Stimulated activated CD8-positive, alpha-beta memory T cell treated with anti-CD3 and anti-CD28 coated beads, Interleukin-7, amount 100 ng/mL, for 1 hour (primary cell): ENCODE measurements at places on chromosomes 2 and 18.

DNA sequence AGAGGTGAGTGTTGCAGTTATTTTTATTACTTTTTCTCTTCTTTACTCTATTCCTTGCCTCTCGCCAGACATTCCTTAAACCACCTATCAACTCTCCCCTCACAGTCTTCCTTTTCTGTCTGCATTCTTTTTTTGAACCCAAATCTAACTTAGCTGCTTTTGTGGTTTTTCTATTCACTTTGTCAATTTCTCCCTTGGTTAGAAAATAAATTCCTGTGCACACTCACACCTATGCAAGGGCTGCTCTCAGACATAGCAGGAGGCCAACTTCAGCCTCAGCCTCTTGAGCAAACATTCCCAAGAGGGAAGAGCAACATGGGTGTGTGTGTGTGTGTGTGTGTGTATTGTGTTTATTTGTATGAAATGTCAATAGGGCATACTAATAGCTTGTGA, 808.6 kb downstream of the RNF144A start:
- no peak for DNase-seq

DNA sequence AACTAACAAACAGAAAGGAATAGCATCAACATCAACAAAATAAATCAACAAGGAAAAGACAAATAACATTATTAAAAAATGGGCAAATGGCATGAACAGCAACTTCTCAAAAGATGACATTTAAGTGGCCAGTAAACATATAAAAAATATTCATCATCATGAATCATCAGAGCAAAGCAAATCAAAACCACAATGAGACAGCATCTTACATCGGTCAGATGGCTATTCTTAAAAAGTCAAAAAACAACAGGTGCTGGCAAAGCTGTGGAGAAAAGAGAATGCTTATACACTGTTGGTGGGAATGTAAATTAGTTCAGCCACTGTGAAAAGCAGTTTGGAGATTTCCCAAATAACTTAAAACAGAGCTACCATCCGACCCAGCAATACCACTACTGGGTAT, 327.1 kb downstream of the CMPK2 start:
- no peak for DNase-seq

- DNase-seq = no peak
Measured at GRCh38 chr2:16973586-16974286, 308.1 kb upstream of the CYRIA start.

DNA sequence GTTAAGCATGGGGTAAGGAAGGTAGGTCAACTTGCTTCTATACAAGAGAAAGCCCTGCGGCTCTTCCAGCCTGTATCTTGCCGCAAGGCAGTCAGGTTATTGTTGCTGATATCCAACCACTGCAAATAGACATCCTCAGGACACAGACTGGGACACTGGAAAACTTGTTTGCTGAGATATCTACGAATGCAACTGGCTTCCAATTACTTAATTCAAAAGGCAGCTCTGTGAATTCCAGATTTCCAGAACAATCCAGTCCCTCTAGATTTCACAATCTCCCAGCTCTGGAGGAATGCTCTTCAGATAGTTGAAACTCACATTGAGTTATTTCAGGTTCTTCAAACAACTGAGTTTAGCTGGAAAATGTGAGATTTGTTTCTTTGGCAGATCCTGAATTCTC, 34.6 kb upstream of the SP9 start:
- no peak for DNase-seq

- DNase-seq = no peak
Measured at GRCh38 chr2:10951558-10952414, 40.1 kb downstream of the KCNF1 start.

GRCh38 chr2:240788482-240788881, 31.5 kb downstream of the KIF1A start:
- DNase-seq = no peak

DNA sequence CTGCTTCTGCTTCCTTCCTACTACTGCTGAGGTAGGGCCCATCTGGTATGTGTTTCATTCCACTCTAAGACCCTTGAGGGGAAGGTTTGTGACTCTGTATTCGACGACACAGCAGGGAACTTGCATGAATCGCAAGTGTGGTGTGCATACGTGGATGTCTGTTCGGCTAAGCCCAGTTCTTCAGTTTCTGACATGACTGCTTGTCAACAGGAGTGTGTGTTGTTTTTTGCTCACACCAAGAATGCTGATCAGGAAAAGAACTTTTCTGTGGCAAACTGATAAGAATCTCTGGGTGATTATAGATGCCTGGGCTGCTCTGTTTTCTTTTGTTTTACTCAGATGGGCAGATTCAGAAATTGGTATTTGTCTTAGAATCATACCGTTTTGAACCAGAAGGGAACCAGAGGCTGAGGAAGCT, 22.0 kb downstream of the TNFRSF11A start:
- no peak for DNase-seq
